Naive thymus-derived CD4-positive, alpha-beta T cell (primary cell): ENCODE measurements at places on chromosomes 7 and 10.
A peak's percentile ranks its signal among the peaks of the same experiment; 100 is the strongest.

- H3K27ac ChIP-seq = no peak overlapping the region
- H3K4me1 ChIP-seq = no peaks in the 10 kb centered on the region
- H3K27me3 ChIP-seq = no peaks in the 10 kb centered on the region
- DNase-seq = no peak
Observed at GRCh38 chr7:113763226-113763625, 155.6 kb downstream of the PPP1R3A start.

- no peak overlapping the region for H3K4me3 ChIP-seq
- H3K27ac ChIP-seq = no peak overlapping the region
- no peaks in the 10 kb centered on the region for H3K4me1 ChIP-seq
Observed at GRCh38 chr10:75922435-75922834, 491.0 kb downstream of the LRMDA start.

GRCh38 chr10:125489731-125490130, 193.2 kb downstream of the TEX36 start:
- no peak overlapping the region for H3K4me3 ChIP-seq
- H3K27me3 ChIP-seq = no peaks in the 10 kb centered on the region
- no peaks in the 10 kb centered on the region for H3K36me3 ChIP-seq
- H3K4me1 ChIP-seq = no peaks in the 10 kb centered on the region
- DNase-seq = no peak

DNA sequence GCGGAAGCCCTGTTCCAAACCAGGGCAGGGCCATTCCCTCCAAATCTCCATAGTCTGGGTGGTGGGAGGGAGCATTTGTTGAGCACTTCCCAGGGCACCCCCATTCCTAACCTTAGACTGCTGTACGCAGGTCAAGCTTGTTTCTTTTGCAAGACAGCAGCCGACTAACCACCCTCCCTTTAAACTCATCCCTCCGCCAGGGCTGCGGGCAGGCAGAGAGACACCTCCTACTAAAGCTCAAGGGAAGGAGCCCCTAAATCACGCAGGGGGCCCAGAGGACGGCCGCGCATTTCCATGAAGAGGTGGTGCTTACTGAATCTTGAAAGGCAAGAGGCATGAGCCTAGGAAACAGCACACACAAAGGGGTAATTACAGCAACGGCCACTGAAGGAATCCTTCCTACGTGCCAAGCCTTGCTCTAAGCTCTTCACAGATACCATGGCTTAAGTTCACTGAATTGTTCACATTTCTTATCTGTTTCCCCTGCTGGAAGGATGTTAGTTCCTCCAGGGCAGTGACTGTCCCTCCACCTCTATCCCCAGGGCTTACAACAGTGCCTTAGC, 90.0 kb downstream of the PROSER2 start:
- no peaks in the 10 kb centered on the region for H3K27me3 ChIP-seq
- no peak overlapping the region for H3K4me3 ChIP-seq
- H3K27ac ChIP-seq = no peak overlapping the region
- no peaks in the 10 kb centered on the region for H3K36me3 ChIP-seq

DNA sequence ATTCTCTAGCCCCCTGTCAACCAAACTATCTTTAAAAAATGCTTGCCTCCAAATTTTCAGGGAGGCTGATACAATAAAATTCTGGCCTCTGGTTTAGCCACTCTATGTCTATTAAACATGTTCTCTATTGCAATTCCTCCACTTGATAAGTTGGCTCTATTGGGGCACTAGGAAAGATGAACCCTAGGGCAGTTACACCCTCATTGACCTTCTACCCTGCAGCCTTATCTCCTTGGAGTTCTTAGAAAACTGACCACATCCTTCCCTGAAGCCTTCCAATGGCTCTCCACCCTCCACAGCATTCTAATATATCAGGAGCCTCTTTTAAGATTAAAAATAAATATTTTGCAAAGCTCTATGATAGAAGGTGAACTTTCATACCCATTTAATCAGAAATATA, 30.6 kb downstream of the SVOPL start:
- H3K4me1 ChIP-seq = no peaks in the 10 kb centered on the region
- H3K4me3 ChIP-seq = no peak overlapping the region
- no peaks in the 10 kb centered on the region for H3K36me3 ChIP-seq

DNA sequence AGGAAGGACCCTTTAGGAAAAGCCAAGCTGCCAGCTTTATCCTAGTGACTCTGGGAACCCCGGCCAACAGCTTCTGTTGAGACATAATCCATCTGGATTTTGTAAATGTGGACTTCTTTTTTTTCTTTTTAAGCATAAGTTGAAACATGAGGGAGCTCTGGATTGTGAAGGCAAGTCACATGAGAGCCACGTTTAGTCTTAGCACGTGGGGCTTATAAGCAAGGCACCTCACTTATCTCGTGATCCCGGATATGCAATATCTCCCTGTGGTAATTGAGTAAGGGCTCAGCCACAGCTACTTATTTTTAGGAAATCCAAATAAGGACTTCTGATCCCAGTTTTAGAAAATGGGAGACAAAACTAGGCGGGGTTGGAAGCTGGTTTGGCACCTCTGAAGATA, 111.2 kb upstream of the PTN start:
- H3K4me1 ChIP-seq = no peaks in the 10 kb centered on the region
- H3K27ac ChIP-seq = no peak overlapping the region
- H3K36me3 ChIP-seq = no peaks in the 10 kb centered on the region
- no peaks in the 10 kb centered on the region for H3K27me3 ChIP-seq
- no peak for DNase-seq
- no peak overlapping the region for H3K4me3 ChIP-seq

GRCh38 chr7:112336936-112337576, 113.2 kb upstream of the IFRD1 start:
- H3K4me3 ChIP-seq = no peak overlapping the region
- peaks cover 36% of the 10 kb centered on the region for H3K36me3 ChIP-seq
- H3K27ac ChIP-seq = no peak overlapping the region
- no peaks in the 10 kb centered on the region for H3K4me1 ChIP-seq
- no peaks in the 10 kb centered on the region for H3K27me3 ChIP-seq

- no peak for DNase-seq
- no peak overlapping the region for H3K4me3 ChIP-seq
- H3K36me3 ChIP-seq = no peaks in the 10 kb centered on the region
- no peaks in the 10 kb centered on the region for H3K4me1 ChIP-seq
Observed at GRCh38 chr7:157089100-157089610, 49.6 kb upstream of the UBE3C start.

DNA sequence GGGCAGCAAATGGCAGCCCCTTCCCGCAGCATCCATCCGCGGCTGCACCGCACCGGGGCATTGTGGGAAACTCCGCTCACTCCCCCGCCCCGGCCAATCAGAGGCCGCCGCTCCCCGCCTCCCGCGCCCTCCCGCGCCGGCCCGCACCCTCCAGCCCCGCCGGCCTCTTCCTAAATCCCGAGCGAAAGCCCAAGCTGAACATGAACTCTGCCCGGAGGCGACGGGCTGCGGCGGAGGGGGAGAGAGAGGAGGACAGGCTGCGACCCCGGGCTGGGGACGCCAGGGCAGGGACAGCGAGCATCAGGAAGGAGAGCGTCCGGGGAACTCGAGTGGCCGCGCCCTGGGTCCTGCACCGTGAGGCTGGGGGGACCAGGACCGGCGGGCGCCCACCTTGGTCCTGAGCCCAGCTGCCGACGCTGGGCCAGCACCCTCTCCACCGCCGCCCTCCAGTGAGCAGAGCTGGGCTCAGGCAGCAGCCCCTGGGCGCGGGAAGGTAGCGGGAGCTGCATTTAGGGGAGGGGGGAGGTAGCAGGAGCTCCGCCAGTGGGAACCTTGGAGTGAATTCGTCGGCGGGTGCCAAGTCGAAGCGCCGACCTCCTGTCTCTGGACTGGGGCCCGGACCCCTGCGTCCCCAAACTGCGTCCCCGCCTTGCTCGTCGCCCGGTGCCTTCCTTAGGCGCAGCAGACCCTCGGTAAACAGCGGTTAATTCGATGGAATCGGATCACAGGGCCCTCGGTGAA, at the start of gene DGKI:
Gene DGKI, minus strand, starts transcription at position 148 of the 741 bp plus-strand sequence.
- no peaks in the 10 kb centered on the region for H3K4me1 ChIP-seq
- DNase-seq = peak; percentile 32
- no peak within 1 kb of the TSS for H3K4me3 ChIP-seq
- H3K27me3 ChIP-seq = no peaks in the 10 kb centered on the region
- H3K27ac ChIP-seq = no peak within 1 kb of the TSS

DNA sequence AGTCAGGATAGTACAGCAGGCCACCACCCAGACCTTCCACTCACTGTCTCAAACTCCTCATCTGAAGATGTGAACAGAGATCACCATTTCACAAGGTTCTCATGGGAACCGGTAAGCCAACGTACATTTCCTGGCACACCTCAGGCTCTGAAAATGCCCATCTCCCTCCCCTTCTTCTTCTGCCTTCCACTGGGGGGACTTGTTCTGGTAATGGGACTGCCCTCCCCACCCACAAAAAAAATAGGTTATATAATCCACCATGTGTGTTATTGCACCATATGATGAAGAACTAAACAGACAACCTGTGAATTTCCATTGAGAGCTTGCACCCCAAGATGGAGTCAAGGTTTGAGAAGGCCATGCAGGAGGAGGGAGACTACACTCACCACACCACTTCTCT, 42.1 kb upstream of the IKZF1 start:
- peak overlapping the region; percentile 10 for H3K4me3 ChIP-seq
- H3K27me3 ChIP-seq = no peaks in the 10 kb centered on the region
- no peak for DNase-seq

DNA sequence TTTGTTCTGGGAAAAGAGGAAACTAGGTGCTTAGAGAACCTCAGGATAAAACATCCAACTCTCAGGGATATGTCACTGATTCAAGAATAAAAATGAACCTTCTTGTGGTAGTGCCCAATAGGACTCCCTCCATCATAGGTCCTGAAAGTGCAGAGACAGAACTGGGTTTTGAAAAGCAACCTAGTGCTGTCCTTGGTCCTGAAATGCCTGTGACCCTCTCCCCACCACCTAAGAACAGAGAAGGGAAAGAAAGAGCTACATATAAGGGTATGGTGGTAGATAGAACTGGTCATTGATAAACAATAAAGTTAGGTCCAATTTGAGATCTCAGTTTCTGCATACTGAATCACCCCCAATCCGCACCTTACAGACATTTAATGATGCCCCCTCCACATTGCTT, 953.3 kb downstream of the XPNPEP1 start:
- no peak overlapping the region for H3K4me3 ChIP-seq
- no peaks in the 10 kb centered on the region for H3K4me1 ChIP-seq
- H3K27ac ChIP-seq = no peak overlapping the region
- no peaks in the 10 kb centered on the region for H3K27me3 ChIP-seq

DNA sequence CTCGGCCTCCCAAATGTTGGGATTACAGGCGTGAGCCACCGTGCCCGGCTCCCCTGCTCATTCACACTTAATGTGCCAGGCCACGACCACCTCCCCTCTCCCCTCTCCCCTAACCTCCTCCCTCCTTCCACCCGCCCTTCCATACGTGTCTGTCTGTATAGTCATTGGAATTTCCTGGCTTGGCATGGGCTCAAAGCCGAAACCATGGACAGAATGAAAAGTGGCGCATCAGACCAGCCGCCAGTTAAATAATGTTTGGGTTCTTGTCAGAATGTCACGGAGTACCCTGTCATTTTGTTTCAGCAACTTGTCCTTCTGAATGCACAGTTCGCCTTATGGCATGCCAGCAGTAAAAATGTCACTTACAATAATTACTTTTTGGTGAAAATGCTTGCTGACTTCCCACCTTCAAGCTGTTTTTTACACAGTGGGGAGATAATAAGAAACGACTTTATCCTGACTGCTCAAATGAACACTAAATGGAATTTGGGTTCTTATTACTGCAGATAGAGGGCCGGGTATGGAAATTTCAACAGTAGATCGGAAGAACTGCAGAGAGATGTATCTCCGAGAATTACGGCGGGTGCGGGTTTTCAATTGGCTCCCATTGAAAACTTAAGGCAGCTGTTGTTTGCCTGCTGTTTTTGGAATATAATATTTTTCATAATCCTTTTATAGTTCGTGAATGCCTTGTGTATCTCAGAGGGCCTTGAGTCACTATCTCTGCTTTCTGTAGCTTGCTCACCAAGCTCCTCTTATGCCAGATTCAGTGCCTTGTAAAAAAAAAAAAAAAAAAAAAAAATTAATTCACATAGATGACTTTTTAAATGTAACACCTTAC, 65.5 kb upstream of the SH2B2 start:
- H3K27ac ChIP-seq = no peak overlapping the region
- H3K27me3 ChIP-seq = no peaks in the 10 kb centered on the region
- H3K4me1 ChIP-seq = no peaks in the 10 kb centered on the region
- DNase-seq = no peak

DNA sequence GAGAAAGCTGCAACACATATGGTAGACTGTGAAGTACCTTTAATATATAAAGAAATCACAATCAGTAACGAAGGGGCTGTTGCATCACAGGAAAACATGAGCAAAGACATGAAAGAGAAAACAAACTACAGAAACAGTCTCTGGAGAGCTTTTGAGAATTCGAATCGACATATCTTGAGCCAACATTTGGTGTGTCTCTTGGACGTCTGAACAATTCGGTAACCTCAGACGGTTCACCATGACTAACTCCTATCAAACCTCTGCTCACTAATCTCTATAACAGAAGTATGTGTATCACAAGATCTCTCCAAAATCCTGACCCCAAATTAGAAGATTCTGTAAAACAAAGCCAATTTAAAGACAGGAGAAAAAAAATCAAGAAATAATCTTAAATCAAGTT, 262.0 kb upstream of the YAE1 start:
- no peaks in the 10 kb centered on the region for H3K27me3 ChIP-seq
- H3K4me3 ChIP-seq = no peak overlapping the region
- no peak overlapping the region for H3K27ac ChIP-seq
- H3K36me3 ChIP-seq = no peaks in the 10 kb centered on the region

GRCh38 chr10:119933179-119933578, 40.6 kb downstream of the SEC23IP start:
- peaks cover 6% of the 10 kb centered on the region for H3K4me1 ChIP-seq
- no peak for DNase-seq
- peaks cover 53% of the 10 kb centered on the region for H3K36me3 ChIP-seq
- no peak overlapping the region for H3K27ac ChIP-seq
- H3K27me3 ChIP-seq = no peaks in the 10 kb centered on the region

DNA sequence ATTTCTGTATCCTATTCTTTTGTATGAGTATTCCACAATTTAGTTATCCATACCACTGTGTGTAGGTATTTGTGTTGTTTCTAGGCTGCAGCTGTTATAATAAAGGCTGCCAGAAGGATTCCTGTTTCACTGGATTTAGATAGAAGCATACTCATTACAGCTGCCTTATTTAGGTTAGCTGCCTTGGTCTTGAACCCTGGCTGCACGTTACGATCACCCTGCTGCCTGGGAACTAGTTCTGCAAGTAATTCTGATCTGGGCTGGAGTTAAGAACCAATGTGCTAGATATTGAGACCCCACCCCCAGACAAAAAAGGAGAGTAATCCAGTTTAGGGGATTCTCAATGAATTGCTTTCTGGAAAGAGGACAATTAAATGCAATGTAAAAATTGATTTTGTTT, 43.1 kb downstream of the CCDC71L start:
- no peak for DNase-seq
- no peaks in the 10 kb centered on the region for H3K4me1 ChIP-seq
- H3K4me3 ChIP-seq = no peak overlapping the region
- H3K27me3 ChIP-seq = no peaks in the 10 kb centered on the region

DNA sequence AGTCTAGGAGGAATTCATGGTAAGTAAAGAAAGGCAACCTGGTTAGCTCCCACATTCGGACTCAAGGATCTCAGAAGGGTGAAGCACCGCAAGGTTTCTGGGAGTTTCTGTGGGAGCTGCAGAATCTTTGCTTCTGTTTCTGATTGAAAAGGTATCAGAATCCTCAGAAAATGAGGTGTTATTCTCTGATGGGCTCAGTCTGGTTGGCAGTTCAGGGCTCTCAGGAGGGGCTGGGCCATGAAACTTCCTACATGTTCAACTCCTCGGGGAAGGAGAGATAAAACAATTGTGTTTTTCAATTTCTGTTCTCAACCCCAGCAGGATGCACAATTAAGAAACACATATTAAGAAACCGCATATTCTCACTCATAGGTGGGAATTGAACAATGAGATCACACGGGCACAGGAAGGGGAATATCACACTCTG, 9.1 kb downstream of the OR2A7 start:
- H3K4me3 ChIP-seq = no peak overlapping the region
- no peaks in the 10 kb centered on the region for H3K4me1 ChIP-seq
- H3K27me3 ChIP-seq = no peaks in the 10 kb centered on the region
